ENCODE measurements at places on chromosomes 6 and 20.

- DNase-seq = no peak
Observed at GRCh38 chr6:80439721-80440470, 333.4 kb downstream of the BCKDHB start.

- no peak for DNase-seq
Observed at GRCh38 chr20:48722737-48723191, 105.0 kb downstream of the PREX1 start.

DNA sequence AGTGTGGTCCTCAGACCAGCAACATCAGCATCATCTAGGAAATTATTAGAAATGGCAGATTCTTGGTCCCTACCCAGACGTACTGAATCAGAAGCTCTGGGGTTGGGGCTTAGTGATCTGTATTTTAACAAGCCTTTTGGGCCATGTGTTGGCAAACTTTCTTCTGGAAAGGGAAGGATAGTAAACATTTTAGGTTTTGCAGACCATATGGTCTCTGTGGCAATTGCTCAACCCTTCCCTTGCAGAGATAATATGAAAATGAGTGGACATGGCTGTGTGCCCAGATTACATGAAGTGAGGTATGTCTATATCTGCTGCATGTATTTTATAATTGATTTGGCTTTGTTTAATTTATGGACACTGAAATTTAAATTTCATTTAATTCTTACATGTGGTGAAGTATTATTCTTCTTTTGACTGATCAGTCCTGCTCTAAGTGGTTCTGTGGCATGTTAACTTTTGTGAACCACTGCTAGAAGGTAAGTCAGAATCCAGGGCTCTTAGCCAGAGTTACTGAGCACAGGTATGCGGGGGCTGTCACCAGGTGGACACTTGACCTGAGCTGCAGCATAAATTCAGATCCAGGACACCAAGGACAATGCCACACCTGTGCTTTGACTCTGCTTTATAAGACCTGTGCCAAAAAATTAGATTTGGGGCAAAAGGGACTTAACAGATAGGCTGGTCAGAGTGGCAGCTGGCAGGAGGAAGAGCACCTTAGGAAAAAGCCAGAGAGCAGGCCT lies 43.2 kb downstream of the LY86 start:
- no peak for DNase-seq

GRCh38 chr6:317448-318144 lies 25.3 kb downstream of the DUSP22 start:
- no peak for DNase-seq

- no peak for DNase-seq
Observed at GRCh38 chr6:160122744-160123143, 1.1 kb downstream of the SLC22A1 start.

DNA sequence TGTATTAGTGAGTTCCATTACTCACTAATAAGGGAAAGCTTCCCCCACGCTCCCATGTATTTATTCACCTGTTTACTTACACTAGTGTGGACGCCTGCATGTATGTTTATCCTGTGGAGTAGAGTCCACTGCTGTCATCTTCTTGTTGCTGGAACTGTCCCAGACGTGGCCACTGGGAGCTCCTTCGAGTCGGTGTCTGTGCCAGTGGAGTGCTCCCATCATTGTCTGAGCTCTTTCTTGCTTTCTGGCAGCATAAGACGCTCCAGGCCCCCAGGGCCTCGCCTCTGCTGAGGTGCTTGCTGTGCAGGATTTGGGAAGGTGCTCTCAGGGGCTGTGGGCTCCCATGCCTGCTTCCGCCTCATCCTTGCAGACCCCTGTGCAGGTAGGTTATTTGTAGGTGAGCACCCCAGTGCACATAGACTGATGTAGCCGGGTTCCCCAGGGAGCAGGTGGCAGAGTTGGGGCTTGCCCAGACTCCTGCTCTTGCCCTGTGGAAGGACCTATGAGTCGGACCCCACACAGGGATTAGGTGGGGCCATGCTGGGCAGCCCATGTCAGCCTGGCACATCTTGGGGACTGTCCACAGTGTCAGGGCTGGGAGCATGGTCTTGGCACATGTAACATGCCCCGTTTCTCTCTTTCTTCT lies 16.6 kb downstream of the PHACTR3 start:
- DNase-seq = no peak

- no peak for DNase-seq
Observed at GRCh38 chr6:149015535-149016525, 269.0 kb downstream of the UST start.

DNA sequence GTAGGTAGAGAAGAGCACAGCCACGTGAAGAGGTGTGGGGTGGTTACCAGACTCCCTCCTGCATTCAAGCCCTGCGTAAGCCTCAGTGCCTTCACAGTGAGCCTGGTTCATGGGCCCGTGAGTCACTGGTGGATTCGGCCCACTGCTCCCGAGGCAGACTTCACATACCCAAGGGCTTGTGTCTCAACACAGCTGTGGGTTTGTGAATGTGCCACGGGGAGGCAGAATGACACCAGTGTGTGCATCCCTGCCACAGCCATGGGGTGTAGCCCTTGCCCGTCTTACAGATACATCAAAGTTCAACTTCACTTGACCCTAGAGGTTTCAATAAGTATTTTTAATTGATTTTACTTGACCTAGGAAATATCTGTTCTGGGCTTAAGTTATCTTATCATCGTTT lies 108.5 kb downstream of the MAP3K4 start:
- no peak for DNase-seq

GRCh38 chr6:24721461-24722215 lies 2.7 kb upstream of the C6orf62 start:
- no peak for DNase-seq

DNA sequence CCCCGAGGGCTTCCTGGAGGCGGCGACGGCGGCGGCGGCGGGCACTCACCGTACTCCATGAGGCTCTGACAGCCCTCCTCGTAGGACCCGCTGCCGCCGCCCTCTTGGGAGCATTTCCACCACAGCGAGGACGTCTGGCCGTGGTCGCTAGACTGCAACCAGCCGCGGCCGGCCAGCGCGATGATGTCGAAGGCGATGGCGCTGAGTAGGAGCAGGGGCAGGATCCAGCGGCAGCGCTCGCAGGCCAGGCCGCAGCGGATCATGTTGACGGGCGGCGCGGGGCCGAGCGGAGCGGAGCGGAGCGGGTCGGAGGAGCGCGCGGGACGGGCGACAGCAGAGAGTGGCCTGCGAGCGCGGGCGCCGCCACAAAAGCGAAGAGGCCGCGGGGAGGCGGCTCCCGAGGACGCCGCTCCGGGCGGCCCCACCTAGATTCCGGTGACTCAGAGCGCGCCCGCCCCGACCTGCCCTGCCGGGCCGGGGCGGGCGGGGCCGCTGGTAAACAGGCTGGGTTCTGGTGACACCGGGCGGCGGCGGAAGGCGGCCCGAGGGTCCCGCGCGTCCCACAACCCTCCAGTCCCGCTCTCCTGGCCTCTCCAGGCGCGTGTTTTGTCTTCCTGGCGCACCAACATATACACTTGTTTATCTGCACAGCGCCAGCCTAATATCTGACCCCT lies at the start of gene PERP:
TSS of gene PERP (minus strand) at position 342 of the 674 bp plus-strand sequence. CDS start at position 263, 79 bp downstream.
- peak; percentile 60 for DNase-seq

GRCh38 chr6:4819706-4820283 lies 43.6 kb downstream of the CDYL start:
- no peak for DNase-seq

DNA sequence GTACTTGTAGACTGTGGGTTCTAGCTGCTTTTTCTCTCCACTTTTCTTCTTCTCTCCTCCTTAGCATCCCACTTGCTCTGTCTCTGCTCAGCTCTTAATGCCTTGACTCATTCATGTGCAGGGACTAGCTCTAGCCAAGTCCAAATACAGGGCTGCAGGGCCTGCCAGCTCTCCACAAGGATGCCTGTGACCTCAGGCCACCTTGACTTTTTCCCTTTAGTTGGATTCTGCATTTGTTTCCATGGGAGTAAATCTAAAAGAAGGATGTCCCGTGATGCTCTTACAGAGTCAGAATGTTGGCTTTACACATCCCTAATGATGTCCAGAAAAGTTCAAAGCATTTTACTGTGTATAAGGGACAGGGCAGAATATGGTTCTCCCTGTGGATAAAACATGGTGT lies 101.8 kb upstream of the PREP start:
- no peak for DNase-seq

DNA sequence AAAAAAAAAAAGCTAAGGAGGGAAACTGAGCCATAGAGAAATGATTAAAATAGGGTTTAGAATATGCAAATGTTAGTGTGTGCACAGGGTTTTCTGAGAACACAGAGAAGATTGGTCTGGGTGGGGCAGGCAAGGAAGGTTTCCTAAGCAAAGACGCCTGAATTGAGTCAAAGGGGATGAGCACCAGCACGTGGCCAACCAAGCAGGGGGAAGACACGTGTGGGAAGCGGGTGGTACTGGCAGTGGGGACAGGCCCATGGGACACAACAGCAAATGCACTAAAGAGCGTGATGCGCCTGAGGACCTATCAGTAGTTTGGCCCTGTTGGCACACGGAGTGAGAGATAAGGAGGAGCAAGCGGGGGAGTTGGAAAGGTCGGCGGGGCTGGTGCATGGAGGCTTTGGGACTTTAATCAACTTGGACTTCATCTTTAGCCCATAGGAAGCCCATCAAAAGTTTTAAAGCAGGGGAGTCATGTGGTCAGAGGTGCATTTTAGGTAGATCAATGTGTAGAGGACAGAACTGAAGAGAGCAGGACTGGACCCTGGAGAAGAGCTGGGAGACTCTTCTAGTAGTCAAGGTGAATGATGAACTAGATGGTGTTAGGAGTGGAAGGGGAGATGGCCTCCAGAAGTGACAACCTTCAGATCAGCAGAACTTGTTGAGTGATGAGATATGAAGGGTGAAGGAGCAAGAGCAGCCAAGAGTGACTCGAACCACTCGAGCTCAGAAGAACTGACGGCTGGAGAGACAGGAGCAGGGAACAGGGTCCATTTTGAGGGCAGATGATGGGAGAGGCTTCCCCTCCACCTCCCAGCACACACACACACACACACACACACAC lies 40.2 kb upstream of the MAP3K4 start:
- no peak for DNase-seq

GRCh38 chr20:51570739-51571459 lies 28.4 kb upstream of the NFATC2 start:
- DNase-seq = no peak

GRCh38 chr6:167094820-167095637 lies 27.9 kb upstream of the CCR6 start:
- DNase-seq = no peak

DNA sequence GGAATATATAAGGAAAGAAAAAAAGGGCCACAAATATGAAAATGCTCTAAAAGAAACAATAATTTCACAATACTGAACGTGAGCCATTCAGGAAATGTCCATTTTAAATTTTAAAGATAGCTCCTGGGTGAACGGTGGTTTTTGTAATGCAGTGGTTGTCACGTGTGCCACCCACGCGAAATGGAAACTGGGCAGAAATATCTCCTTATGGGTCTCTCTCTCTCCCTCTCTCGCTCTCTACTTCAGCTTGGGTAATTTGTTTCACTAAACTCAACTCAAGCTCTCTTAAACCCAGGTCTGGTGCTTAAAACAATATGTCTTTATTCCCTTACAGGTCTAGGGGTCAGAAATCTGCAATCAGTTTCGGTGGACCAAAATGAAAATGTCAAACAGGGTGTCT lies 150.8 kb downstream of the OR2B2 start:
- DNase-seq = no peak

DNA sequence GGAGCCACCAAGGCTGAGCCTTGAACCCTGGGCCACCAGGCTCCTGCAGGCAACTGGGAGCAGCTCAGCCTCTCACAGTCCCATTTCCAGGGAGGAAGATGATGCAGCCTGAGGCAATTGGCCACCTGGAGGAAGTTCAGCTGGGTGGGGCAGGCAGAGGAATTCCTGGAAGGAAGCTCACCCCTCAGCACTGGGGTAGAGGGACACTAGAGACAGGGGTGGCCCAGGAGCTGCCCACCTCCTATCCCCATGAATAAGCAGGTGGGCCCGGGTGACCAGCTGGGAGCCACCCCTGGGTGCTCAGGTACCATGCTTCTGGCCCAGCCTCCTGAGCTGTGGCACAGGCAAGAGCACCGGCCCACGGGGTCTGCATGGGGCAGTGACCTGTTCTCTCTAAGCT lies 3.6 kb upstream of the HSPA12B start:
- no peak for DNase-seq
